ENCODE measurements at places on chromosomes 7 and 10. TPM values are rescaled to one million over a fixed set of nuclear protein-coding genes. Genes with fewer than 3 reads are reported as not detected.

IDI2 gene
- not detected for total RNA-seq

NUP205 gene
- 97.7 TPM for total RNA-seq

CYP2C8 gene
- total RNA-seq = not detected

- no peak for DNase-seq
Observed at GRCh38 chr7:102933763-102934162, 21.0 kb downstream of the LRRC17 start.

DNA sequence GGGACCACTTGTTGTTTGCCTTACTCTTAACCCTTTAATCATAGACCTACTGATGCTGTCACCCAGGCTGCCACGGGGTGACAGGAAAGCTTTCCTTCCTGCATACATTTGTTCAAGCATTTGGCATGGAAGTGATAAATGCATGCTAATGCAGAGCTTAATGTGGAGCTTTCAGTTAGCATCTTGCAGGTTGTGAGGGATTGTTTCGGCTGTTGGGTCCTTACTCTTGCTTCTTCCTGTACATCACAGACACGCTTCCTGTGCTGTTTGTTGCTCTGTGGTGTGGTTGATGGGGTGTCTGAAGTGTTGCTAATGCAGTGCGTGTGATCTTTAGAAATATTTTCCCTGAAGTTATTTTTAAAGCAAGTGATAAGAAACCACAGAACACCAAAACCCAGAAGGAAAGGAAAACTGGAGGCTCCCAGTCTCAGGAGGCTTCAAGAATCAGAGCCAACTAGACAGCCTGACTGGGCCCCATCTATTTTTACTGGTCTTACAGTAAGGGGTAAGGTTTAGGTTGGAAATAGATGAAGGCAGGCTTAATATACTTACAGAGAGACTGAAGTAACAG lies 143.1 kb downstream of the CHN2 start:
- peak; percentile 69 for DNase-seq

- DNase-seq = no peak
Observed at GRCh38 chr10:69636626-69637605, 6.9 kb downstream of the FAM241B start.

- DNase-seq = no peak
Observed at GRCh38 chr10:130454543-130455000, 318.4 kb downstream of the GLRX3 start.

- DNase-seq = peak; percentile 71
Observed at GRCh38 chr10:123583639-123584418, 82.3 kb upstream of the GPR26 start.

Measured in H4 (cell line).